Activated CD8-positive, alpha-beta T cell treated with anti-CD3 and anti-CD28 coated beads, Interleukin-2, amount 10 ng/mL, durations not matched to agents 7 days and 5 days (primary cell): ENCODE measurements at places on chromosomes 5 and 9.

DNA sequence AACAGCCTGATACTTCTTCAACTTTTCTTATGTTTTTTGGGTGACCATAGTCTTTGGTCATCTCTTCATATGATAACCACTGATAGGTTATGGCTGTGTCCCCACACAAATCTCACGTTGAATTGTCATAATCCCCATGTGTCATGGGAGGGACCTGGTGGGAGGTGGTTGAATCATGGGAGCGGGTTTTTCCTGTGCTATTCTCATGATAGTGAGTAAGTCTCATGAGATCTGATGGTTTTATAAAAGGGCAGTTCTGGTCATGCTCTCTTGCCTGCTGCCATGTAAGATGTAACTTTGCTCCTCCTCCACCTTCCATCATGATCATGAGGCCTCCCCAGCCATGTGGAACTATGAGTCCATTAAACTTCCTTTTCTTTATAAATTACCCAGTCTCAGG, 8.7 kb downstream of the RHOBTB3 start:
- DNase-seq, result no peak

DNA sequence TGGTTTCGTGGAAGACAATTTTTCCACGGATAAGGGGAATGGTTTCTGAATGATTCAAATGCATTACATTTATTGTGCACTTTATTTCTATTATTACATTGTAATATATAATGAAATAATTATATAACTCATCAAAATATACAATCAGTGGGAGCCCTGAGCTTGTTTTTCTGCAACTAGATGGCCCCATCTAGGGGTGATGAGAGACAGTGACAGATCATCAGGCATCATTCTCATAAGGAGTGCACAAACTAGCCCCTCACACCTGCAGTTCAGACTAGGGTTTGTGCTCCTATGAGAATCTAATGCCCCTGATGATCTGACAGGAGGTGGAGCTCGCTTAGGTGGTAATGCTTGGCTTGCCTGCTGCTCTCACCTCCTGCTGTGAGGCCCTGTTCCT, 6.4 kb downstream of the ISCA1 start:
- DNase-seq, result no peak

DNA sequence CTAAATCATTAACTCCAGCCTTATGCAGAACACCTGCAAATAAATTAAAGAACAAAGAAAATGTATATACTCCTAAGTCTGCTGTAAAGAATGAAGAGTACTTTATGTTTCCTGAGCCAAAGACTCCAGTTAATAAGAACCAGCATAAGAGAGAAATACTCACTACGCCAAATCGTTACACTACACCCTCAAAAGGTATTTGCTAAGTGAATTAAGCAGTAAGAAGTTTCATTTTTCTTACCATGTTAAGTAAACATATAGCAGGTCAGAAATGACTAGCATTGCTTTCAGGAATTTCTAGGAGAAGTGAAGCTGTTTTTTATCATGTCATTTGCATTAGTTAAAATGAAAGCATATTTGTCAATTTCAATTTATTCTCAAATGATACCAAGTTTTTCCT, 92.7 kb downstream of the MELK start:
- no peak for DNase-seq

DNA sequence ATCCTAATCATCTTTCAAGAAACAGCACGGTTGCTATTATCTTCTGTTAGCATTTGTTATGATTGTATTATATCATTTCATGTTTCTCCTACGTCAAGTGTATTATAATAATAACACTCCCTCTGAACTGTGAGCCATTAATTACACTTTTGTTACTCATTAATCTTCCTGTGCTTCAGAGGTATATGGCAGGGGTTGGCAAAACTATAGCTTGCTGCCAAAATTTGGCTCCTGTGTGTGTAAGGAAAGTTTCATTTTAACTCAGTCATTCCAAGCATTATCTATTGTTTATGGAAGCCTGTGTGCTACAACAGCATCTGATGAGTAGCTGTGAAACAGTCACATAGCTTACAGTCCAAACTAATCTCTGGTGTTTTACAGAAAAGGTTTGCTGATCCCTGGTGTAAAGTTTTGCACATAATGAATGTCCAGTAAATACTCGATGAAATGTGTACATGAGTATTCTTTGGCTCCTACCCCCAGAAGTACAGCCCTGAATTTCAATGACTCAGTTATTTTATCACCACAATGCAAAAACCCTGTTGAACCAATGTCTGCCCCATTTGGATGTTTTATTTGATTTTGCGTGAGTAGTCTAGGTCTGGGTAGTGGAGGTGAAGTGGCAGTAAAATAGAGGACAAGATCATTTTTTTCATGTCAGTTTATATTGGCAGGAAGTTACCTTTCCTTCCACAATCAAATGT, 648.2 kb downstream of the MAT2B start:
- no peak for DNase-seq

- DNase-seq, result peak; percentile 31
These were observed 73.3 kb downstream of the RXRA start for GRCh38 chr9:134399435-134400056.

GRCh38 chr5:65803699-65804391, 81.8 kb downstream of the NLN start:
- DNase-seq, result peak; percentile 25

DNA sequence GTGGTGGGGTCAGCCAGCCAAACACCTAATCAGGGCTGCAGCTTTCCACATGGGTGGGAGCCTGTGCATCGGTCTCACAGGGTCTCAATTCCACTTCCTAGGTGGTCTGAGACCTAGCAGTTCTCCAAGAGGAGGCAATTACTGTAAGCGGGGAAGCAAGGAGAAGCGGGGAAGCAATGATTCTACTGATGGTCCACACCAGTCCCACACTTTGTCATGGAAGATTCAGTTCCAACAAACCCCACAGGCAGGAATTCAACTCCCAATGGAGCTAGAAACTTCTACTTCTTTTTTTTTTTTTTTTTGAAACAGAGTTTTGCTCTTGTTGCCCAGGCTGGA, 158.7 kb upstream of the RAI14 start:
- DNase-seq, result no peak

DNA sequence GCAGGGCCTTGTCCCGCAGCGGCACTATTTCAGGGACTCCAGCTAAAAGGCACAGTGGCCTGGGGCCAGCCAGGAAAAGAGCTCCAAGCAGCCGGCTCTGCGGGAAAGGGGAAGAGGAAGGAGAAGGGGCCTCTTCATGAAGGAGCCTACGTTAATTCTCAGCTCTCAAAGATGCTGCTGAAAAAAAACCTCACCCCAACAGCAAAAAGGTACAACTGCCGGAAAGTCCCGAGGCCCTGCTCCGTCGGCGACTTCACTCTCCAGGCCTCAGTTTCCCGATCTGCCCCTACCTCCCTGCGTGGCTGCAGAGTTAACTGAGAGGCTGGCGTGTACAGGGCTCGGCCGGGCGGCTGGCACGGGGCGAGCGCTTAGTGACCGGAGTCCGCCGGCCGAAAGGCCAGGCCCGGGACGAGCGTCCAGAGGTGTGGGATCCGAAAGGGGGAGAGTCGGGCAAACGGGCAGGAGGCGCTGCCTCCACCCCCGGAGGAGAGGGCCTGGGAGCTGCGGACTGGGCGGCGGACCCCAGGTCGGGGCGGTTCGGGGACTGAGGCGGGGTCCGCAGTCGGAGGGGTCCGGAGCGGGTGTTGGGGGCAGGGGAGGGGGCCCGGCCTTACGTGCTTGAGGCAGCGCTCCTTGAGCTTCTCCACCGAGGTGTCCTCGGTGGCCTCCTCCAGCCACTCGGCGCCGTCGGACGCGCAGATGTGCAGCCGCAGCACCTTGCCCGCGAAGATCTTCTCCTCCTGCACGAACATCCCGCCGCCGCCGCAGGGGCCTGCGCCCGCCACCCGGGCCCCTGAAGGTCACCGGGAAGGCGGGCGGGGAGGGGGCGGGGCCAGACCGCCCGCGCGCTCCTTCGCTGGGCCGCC, 529 bp downstream of the UBAC1 start:
- peak; percentile 25 for DNase-seq

DNA sequence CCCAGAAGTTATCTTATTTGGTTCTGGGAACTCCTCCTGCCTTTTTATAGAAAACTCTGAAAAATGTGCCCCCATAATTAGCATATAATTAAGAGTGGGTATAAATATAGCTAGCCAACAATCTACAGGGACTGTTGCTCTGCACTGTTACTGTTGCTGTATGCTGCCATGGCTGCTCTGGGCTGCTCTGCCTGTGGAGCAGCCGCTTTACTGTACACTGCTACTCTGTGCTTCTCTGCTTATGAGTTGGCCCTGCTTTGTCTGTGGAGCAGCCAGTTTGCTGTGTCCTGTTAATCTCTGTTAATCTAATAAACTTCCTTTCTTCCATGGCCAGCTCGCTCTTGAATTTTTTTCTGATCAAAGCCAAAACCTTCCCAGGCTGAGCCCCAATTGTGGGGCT, 2244.0 kb upstream of the ACO1 start:
- no peak for DNase-seq

DNA sequence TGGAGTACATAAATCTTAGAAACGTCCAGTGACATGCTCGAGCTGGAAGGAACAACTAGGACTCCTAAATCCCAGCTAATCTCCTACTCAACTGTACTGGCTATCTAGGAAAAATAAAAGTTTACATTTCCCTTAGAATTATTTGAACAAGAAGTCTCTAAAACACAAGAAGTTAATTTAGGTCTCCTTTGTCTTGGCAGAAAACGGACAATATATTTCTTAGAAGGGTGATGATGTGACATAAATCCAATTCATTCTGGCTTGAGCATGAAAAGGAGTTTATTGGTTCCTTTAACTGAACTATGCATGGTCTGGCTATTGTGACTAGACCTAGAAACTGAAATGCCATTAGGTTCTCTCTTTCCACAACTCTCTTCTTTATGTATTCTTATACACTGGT, 1242.2 kb upstream of the DMAC1 start:
- DNase-seq, result no peak

GRCh38 chr5:65364907-65365306, 116.8 kb downstream of the ADAMTS6 start:
- DNase-seq, result no peak

DNA sequence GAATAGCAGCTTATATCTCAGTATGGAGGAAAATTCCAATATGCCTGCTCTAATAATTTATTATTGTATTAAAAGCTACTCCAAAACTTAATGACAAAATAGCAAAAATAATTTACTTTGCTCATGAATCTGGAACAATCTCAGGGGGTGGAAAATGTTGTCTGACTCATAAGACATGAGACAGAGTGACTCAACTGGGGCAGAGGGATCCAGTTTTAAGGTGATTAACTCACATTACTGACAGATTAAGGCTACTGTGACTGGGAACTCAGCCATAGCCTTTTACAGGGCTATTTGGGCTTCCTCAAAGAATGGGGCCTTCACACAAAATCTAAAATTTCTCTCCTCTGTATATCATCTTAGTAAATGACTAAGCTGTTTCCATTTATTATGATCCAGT, 1172.9 kb downstream of the CDH12 start:
- DNase-seq, result no peak

- DNase-seq, result no peak
These were observed 27.2 kb downstream of the TMOD1 start for GRCh38 chr9:97528529-97529230.

DNA sequence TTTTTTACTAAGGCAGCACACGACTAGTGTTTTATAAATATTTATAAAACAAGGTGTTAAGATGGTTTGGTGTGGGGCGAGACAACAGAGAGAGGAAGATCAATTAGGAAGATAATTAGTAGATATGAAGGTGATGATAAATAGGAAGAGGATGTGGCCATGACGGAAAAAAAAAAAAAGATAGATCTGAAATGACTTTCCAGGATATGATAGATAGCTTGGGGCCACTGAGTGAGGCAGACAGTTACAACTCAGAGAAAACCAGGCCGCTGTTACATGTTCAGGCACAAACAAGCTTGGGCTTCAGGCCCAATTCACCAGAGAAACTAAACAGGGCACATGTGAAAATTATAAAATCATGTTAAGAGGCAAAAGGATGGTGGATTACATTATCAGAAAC, 43.2 kb downstream of the KIAA0825 start:
- peak; percentile 28 for DNase-seq

DNA sequence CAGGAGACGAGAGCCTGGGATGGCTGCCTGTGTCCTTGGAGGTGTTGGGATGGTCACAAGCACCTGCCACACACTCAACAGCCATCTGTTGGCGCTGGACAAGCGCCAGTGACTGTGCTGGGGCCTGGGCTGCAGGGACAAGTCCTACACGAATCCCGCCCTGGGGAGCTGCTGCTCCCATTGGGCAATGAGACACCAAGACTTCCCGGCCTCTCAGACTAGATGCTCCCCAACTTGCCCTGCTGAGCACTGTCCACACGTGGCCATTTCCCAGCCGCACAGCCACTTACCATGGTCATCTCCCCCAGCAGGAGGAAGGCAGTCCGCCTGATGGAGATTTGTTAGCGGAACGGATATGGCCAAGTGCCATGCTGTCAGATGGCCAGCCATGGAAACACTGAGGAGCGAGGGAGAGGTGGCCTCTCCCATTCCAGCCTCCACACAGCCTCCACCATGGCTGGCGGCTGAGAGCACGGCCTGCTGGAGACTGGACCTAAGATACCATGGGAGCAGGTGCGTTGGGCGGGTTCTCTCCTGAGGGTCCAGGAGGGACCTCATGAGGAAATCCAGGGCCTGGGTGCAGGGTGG, 43.9 kb downstream of the PRRT1B start:
- no peak for DNase-seq

DNA sequence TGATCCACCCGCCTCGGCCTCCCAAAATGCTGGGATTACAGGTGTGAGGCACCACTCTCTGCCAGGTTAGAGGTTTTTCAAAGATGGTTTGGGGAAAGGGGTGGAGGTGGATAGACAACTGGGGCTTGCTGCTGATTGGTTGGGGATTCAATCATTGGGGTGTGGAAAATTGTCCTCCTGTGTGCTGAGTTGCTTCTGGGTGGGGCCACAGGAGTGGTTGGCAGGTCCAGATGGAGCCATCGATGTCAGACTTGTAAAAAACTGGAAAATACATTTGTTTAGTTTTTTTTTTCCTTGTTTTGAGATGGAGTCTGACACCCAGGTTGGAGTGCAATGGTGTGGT, 61.9 kb upstream of the CLINT1 start:
- no peak for DNase-seq

DNA sequence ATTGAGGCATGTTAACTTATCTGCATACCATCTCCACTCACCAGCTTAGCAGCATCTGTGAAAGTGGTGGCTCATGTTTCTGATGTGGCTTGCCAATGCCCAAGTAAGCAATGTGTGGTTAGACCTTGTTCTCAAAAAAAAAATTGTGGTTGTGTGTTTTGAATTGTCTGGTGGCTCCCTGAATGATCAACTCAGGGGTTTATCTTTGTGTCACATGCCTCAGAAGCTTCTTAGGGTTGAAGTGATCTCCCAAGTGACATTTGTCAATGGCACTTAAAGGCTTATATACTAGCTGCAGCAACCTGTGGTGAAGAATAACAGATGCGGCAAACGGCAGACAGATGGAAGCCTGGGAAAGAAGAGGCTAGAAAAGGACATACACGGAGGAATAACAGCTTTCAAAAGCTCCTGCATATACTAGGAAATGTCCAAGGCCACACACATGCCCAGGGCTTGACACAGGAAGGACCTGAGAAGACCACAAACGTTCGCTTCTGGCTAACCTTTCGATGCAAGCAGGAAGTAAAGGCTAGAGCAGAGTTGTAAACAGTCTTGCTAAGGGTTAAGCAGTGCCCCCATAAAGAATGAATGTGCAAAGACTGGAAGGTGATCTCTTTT, 42.2 kb upstream of the FSD1L start:
- DNase-seq, result peak; percentile 83
